ENCODE measurements at places on chromosomes 5 and 9.

GRCh38 chr5:63152871-63153270 lies 574.3 kb downstream of the LRRC70 start:
- no peak for DNase-seq

DNA sequence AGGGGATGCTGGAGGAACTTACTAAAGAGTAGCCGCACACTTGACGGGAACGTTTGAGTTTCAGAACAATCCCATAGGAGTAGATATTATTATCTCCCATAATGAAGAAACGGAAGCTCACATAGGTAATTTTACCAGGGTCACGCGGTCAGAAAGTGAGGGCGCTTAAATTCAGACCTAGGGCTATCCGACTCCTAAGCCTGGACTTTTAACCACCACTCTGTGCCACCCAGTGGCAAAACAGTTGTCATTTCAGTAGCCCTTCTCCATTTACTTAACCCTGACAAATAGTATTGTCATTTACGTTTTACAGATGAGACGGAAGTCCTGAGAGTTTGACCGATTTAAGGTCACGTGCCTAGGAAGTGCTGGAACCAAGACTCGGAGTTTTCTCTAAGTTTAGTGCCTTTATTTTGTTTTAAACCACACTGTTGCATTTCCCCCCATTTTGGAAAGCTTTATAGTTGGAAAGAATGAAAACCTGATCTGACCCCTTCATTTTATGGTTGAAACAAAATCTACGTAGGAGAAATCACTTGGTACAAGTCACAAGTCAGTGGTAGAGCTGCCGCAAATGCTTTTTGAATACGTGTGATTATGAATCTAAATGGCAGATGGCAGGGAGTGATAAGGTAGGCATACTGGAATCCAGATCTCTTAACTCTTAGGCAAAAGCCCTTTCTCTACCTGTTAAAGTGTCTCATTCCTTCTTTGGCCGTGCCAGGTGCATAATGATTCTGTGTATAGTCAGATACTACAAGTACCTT lies 650 bp downstream of the MRRF start:
- peak; percentile 64 for DNase-seq

DNA sequence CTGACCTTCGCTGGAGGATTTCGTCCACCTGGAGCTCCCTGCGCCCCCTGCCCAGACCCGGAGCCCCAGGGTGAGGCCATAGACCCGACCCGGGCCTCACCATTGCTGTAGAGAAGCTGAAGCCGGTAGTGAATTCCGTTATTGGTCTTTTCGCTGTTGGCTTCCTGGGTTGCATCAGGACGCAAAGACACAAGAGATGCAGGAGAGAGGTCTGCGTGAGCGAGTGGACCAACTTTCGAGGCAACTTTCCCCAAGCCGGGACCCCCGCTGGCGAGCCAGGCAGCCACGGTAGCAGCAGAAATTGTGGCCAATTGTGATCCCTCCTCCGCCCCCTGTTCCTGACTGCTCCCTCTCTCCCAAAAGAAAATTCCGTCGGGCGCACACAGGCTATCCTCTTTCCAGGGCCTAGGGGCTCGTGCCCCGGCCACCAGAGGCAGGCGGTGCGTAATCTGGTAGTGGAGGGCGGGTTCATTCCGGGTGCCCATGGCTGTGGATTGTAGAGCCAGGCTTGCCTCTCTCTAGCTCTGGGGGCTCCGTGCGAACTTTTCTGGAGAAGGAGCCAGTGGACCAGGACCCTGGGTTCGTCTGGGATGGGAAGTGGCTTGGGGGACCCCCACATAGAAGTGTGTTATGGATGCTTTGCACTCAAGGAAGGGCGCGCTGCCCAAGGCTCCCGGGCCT lies 3.3 kb downstream of the EBF1 start:
- DNase-seq: no peak

DNA sequence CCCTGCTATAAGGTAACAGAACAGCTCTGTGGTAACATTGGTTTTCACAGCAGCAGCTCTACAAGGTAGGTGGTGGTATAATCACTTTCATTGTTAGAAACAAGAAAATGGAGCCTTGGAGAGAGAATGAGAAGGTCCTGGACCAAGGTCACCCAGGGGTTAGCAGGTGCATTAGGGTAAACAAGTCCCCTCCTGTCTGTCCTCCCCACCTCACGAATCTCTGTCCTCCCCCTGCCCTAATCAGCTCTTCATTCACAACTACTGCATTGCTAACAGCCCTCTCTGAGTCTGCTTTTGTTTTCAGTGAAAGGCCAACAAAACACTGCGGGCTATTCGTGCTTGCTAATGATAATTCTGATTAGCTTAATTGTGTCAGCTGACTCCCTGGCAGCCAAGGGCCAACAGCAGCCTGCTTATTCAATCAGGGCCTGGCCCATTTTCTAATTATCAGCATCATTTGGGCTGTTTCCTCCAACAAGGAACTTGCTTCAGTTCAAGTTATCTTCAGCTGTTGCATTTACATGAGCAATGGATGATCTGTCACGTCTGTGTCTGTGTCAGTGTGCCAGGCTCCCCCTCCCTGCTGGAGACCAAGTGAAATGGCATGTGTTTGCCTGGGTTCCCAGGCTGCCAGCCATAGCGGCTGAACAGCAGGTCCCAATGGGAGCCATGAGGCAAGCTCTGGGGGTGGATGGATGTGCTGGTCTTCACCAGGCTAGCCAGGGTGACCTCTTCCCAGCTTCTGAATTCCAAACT lies 56.7 kb upstream of the EQTN start:
- DNase-seq: peak; percentile 55

DNA sequence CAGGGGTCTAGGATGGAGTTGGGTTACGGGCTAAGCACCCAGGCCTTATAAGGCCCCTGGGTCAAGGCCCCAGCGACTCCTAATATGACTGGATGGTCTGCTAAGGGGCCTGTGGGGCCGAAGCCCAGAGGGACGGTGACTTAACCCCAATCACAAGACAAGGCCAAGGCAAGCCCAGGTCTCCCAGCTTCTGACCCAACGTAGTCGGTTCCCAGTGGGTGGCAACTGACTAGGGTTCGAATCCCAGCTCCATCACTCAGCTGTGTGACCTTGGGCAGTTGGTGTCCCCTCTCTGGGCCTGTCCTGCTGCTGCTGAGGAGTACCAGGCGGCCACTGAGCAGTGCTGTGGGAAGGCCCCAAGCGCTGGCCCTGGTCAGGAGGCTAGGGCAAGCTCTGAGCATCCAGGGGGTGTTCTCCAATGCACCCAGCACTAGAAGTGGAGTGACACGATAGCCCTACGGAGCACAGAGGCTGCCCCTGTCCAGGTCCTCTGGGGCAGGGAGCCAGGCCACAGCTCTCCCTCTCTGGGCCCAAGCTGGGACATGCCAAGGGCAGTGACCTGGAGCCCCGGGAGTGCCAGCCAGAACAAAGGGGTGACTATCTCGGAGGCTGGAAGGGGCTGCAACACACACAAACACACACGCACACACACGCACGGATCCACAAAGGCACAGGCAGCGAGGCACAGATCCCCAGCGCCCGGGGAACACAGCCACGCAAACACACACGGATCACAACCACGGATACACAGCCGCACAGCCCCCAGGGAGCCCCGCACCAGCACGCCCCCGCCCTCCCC lies 512 bp downstream of the AK1 start:
- no peak for DNase-seq

GRCh38 chr5:138568061-138568824 lies 7.0 kb downstream of the HSPA9 start:
- DNase-seq: no peak

DNA sequence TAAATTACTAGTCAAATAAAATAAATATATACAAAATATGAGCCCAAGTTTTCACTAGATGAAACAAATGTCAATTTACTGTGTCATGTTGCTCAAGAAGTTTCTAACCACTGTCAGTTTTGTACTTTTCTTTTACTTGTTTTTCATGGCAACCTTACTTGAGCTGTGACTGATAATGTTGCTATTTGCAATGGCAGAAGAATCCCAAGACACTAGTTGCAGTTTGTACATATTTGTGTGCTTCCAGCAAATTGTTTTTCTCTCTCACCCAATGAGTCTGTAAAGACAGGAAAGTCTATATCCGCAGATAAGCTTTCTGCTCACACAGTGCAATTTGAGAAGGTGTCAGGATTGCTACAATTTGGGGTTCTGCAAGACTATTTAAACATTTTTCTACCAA lies 338.6 kb upstream of the PCSK5 start:
- no peak for DNase-seq
